Activated CD4-positive, alpha-beta T cell treated with anti-CD3 and anti-CD28 coated beads for 48 hours (primary cell): ENCODE measurements at places on chromosomes 6 and 20.

GRCh38 chr6:84882768-84883766, 118.7 kb upstream of the TBX18 start:
- DNase-seq, result no peak

GRCh38 chr6:16705081-16705993, 55.9 kb downstream of the ATXN1 start:
- DNase-seq, result no peak

GRCh38 chr6:109087661-109088264, 6.9 kb downstream of the SESN1 start:
- no peak for DNase-seq

DNA sequence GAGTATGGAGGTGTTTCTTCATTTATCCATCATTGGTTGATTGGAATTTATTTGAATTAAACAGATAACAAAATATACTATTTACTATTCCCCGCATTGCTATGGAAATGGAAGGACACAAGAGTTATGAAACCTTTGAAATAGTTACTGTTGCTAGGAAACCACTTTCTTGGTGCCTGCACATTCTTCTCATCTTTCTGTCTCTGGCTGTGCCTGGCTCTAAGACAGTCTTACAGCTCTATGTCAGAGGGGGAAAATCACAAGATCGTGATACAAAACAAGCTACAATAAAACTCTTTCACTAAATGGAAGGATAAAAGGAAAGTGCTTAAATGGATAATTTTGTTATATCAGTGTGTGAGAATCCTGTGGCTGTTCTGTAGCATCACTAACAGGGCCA, 453.0 kb downstream of the LMBRD1 start:
- DNase-seq, result no peak

- peak; percentile 21 for DNase-seq
Observed at GRCh38 chr20:32762754-32763201, 593 bp downstream of the DNMT3B start.

GRCh38 chr6:80696268-80696667, 589.8 kb downstream of the BCKDHB start:
- no peak for DNase-seq

DNA sequence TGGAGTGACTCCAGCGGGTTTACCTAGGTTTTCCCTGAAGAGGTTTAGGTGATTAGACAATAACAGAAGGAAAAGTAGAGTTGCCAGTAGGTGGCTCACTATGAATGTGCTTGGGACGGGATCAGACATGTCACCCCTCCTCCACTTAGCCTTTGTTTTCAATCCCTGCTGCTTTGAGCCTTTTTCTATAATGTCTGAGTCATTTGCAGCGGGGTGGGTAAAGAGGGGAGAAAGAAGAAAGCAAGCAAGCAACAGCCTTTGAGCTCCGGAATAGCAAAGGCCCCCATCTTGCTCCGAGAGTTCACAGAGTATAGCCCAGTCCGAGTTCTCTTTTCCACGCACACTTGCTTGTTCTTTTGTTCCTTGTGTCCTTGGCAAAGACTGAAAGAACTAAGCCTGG, 129.1 kb downstream of the PACRG start:
- no peak for DNase-seq

DNA sequence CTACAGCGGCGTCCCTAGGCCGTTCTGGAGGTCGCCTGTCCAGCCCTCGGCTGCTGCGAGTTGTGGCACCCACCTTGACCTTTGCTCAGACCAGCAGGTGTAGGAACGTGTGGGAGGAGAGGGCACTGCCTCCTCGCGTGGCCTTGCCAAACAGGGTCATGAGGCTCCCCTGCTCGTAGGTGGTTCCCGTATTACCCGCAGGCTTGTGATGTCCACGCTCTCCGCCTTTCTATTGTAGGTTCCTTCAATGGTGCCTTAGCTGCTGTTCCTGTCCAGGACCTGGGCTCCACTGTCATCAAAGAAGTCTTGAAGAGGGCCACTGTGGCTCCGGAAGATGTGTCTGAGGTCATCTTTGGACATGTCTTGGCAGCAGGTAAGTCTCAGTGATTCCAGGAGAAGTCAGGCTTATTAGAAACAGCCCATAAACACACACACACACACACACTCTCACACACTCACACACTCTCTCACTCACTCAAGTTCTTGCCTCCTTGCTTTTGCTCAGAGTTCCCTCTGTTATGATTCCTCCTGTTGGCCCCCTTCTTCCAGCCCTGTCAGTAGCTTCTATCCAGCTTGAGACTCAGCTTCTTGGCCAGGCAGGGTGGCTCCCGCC, 942 bp downstream of the ACAT2 start:
- peak; percentile 24 for DNase-seq

DNA sequence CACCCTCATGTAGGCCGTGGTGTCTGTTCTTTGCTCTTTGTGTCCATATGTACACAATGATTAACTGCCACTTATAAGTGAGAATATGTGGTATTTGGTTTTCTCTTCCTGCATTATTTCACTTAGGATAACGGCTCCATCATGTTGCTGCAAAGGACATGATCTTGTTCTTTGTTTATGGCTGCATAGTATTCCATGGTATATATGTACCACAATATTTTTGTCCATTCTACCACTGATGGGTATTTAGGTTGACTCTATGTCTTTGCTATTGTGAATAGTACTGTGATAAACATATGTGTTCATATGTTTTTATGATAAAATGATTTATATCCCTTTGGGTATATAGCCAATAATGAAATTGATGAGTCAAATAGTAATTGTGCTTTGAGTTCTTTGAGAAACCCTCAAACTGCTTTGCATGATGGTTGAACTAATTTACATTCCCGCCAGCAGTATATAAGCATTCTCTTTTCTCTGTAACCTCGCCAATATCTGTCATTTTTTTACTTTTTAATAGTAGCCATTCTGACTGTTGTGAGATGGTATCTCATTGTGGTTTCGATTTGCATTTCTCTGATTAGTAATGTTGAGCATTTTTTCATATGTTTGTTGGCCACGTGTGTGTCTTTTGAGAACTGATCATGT, 174.4 kb upstream of the NT5E start:
- DNase-seq, result no peak

DNA sequence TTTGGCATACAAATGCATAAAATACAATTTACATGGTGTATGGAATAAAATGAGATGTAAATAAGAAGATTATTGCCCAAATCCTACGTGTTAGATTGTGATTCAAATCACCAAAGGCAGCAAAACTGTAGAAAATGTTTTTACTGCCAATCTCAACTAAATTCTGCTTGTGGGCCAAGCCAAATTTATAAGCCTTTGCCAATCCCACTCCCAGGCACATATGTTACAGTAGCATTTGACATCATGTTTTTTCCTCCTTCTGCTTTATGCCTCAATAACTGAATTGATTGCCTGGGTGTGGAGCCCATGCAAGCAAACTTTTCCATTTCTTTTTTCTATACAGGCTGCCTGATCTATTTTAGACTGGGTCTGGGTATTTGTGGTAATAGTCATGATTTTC, 36.3 kb upstream of the LRRC1 start:
- DNase-seq, result no peak
